Urothelium cell line (cell line): ENCODE measurements at places on chromosomes 7 and 10.
A peak's percentile ranks its signal among the peaks of the same experiment; 100 is the strongest.

GRCh38 chr10:95395947-95396449, 105.2 kb upstream of the PDLIM1 start:
- DNase-seq, result no peak

GRCh38 chr10:80356563-80356988, at the start of the genes DYDC1 and DYDC2:
TSS of gene DYDC1 (minus strand) at chr10:80356755. CDS start at chr10:80352601, 4,154 bp downstream.
TSS of gene DYDC2 (plus strand) at chr10:80356781. CDS start at chr10:80362444, 5,663 bp downstream.
- peak; percentile 70 for DNase-seq

DNA sequence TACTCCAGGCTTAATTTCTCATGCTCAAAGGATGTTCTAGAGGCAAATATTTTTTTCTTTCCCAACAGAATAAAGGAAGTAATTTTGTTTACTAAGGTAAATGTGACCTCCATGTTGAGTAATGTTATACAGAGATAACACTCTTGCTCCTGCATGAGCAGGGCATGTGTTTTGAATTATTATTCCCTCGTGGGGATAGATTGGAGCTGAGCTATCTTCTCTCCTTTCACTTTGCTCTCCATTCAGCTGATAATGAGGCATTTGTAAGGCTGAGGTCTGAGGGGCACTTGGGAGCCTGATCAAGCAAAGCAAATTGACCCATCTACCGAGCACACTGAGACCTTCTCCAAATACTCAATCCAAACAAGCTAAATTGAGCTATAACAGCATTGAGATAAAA, 50.7 kb upstream of the GHITM start:
- no peak for DNase-seq

DNA sequence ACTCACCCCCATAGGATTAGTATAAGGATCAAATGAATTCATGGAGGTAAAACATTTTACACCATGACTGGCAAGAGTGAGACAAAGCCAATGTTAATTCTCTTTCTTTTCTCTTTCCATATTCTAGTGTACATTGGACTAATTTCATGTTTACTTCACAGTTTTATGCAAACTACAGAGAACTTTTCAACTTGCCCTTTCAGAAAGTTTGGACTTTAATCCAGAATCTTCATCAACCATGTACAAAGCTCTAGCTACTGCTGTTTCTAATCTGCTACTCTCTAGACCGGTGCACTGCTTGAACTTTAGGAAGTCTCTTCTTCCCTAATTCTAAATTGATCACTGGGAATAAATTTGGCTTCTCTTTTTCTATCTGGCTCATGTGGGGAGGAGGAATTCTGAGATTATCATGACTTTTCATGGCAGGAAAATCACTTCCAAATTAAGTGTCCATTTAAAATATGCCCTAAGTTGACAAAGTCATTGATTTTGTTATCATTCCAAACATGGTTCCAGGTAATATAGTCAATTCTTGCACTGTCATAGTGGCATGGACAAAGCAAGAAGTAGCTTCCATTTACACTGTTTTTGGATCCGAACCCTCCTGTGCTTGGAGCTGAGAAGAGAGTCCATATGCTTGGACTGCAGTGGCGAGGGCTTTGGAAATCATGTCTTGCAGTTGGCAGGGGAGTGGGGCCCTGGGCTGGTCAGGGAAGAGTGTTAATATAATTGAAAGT, 903.3 kb downstream of the CCSER2 start:
- DNase-seq, result no peak

DNA sequence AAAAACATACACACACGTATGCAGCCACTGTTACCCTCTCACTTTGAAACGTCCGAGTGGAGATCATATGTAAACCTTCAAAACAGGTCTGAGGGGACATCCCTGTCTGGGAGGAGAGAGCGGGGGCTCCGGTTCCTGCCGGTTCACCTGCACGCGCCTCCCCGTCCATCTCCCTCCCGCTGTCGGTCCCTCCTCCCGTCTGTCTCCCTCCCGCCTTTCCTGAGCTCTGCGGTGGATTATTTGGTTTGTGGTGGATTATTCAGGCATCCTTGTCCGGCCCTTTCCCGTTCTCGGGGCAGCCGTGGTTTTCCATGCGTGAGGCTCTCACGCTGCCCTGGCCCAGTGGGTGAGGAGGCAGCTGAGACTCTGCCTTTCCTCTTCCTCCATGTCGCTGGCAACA, 59.8 kb downstream of the NKX6-2 start:
- no peak for DNase-seq

- no peak for DNase-seq
Measured at GRCh38 chr7:101250324-101250723, 5.4 kb upstream of the FIS1 start.

GRCh38 chr10:36462194-36462593, 663.2 kb upstream of the ANKRD30A start:
- no peak for DNase-seq

GRCh38 chr7:17069146-17069545, 187.4 kb upstream of the AGR3 start:
- DNase-seq, result no peak

DNA sequence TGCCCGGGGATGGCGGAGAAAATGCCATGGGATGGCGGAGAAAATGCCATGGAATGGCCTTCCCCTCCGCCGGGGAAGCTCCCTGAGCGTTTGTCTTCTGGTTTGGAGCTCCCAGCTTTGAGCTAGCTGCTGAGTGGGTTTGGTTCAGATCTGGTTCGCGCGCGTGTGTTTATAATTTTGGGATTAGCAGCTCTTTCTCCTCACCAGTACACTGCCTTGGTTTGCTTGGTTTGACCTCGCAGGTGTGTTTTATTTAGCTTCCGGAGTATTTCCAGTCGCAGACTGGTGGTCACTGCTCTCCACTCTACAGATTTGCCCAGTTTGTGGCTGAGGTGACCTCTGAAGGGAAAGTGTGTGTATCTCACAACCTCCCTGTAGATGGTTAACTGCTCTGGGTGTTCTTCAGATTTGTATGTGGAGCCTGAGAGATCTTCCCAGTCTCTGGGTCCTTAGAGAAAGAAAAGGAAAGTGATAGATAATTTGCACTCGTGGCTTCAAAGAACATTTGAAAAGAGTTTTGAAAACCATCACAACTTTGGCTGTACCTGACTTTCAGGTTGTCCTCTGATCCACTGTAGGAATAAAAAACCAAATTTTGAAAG, 597 bp downstream of the ZNF277 start:
- peak; percentile 27 for DNase-seq

GRCh38 chr10:34097682-34098081, 717.4 kb downstream of the PARD3 start:
- DNase-seq, result no peak

DNA sequence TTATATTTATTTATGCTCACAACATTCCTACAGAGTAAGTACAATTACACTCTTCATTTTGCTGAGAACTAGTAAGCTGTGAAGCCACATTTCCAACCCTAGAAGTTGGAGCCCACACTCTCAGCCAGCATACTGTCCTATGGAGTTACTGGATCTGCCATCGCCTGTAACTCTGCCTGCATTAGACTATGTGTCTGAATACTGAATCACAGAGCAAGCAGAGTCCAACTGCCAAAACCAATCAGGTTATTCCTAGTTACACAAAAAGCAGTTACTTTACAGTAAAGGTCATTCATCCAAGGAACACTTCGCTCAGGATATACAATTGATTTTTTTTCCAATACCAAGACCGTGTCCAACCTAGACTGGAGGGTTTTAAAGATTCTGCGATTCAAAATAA, 21.5 kb downstream of the CTAGE6 start:
- DNase-seq, result no peak

DNA sequence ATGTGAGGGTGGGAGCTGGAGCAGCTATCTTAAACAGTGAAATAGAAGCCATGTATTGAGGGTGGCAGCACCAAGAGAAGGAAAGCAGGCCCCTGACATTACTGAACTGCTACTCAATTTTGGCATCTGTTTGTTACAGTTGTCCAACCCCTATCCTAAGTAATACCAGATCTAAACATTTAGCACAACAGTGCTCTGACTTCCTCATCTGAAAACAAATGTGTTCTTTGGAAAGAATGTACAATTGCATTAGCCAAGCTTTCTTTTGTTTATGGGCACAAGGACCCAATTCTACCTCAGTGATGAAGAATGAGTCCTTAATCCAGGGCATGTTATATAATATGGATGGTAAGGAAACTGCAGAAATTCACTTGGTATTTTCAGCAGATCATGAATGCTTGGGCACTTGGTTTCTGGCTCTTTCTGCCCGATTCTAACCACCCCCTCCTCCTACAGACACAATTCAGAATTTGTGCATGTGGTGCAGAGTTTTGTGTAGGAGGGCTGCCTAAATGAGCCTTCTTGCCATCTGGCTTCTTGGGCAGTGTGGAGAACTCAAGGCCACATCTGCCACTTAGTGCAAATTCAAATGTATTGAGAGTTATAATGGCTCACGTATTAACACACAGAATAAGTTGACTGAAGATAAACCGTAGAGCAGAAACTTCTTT, 36.9 kb upstream of the KMT2E start:
- DNase-seq, result no peak
